ENCODE measurements at places on chromosomes 3 and 15.

GRCh38 chr3:129211772-129212171 is 28.1 kb upstream of the CNBP start:
- peak; percentile 93 for DNase-seq

GRCh38 chr3:13517253-13517977 is 31.5 kb upstream of the FBLN2 start:
- peak; percentile 86 for DNase-seq

DNA sequence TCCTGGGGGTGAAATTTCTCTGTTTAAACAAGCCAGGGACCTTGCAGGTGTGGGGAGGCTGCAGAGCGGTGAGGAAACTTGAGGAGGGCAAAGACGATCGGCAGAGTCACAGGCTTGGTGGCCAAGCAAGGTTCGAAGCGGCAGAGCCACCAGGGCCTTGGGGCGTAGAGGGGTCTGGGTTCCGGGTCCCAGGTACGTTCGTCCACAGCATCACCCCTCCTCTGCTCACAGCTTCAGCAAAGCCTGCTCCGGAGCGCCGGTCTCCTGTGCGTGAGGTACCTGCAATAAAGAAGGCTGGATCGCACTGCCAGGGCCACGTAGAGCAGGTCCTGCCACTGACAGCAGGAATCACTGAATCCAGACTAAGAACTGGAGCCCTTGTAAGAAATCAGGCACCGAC is 66.8 kb upstream of the PCSK6 start:
- peak; percentile 77 for DNase-seq

DNA sequence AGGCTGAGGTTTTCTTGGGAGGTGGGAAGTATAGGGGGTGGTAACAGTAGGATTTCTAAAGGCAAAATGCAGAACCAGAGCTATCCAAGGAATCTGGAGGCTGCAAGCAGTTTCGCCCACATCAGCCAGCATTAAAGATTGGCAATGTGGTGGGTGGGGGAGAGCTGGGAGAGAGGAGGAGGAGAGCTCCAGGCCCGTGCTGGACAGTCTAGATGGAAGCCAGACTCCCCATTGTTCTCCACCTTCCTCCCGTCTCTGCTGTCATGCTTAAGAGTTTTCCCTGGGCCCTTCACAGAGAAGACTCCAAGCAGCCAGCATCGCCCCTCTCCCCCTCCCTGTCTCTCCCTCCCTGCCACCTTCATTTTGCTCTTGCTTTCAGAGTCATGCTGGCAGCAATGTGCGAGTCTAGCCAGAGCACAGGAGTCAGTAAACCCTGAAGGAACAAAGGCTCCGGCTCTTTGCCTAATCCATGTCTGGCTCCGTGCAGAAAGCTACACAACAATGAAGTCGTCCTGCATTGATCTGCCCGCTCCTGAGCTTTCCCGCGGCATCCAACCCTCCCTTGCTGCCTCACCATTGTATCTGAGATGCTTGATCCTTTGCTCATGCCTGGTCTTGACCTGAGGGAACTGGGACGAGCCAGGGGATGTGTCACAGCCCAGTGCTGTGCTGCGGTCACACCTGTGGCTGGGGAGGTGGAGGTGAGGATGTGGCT is 282.9 kb downstream of the NTRK3 start:
- DNase-seq, result no peak

DNA sequence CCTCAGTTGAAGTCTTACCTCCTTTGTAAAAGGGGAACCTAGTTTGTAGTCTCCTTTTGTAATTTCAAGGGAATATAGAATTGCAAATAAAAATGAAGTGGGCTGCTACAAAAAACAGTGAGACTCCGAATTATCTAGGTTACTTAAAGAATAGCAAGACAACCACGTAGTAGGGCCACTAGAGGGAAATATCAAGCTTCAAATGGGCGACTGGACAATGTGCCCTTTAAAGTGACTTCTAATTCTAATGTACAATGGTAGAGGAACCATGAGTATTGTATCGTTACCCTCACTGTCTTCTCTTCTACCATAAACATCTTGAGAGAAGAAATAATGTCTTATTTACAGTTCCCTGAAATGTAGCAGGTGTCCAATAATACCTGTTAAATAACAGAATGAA is 56.3 kb downstream of the TP63 start:
- no peak for DNase-seq

DNA sequence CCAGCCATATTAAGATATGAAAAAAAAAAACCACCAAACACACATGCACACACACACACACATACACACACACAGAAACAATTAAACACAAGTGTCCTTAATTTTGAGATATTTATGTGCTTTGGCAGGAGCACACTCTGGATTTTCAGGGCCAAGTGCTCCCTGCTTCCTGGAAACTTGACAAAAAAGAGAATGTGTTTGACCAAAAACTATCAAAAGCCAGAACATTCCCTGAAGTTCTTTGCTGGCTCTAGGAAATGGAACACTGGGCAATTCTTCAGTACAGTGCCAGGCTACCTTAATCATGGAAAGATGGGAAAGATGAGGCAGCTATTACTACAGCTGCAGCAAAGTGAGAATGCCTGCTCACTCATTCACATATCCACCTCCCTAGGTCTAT is 44.6 kb downstream of the P3H2 start:
- no peak for DNase-seq

DNA sequence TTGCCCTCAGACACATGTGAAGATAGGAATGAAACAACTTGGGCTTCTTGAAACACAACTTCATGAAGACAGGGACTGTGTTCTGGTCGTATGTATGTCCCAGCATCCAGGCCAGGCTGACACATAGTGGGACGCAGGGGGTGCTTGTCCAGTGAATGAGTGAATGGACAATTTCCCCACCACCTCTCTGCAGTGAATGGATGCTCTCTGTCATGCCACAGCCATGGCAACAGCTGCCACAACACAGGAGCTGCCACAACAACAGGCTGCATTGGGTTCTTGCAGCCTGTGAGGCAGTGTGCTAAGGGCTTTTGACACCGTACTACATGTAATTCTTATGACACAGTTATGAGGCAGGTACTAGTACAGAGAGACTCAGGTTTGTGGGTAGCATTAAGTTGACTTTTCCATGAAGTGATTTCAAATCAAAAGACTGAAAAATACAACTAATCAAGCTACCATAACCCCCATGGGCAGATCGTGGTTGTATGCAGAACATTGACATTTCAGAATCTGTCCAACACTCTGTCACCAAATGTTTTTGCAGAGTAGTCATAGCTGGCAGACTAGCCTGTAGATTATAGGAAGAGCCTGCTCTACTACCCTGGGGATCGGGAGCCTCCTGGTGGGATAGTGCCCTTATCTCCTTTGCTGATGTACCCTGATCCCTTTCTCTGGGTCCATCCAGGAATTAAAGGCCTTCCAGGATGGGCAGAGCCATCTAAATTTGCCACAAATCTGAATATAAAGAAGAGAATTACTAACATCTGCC is 40.8 kb downstream of the CLSTN2 start:
- DNase-seq, result no peak

- peak; percentile 9 for DNase-seq
Measured at GRCh38 chr3:42733501-42734262, 31.1 kb upstream of the HHATL start.

DNA sequence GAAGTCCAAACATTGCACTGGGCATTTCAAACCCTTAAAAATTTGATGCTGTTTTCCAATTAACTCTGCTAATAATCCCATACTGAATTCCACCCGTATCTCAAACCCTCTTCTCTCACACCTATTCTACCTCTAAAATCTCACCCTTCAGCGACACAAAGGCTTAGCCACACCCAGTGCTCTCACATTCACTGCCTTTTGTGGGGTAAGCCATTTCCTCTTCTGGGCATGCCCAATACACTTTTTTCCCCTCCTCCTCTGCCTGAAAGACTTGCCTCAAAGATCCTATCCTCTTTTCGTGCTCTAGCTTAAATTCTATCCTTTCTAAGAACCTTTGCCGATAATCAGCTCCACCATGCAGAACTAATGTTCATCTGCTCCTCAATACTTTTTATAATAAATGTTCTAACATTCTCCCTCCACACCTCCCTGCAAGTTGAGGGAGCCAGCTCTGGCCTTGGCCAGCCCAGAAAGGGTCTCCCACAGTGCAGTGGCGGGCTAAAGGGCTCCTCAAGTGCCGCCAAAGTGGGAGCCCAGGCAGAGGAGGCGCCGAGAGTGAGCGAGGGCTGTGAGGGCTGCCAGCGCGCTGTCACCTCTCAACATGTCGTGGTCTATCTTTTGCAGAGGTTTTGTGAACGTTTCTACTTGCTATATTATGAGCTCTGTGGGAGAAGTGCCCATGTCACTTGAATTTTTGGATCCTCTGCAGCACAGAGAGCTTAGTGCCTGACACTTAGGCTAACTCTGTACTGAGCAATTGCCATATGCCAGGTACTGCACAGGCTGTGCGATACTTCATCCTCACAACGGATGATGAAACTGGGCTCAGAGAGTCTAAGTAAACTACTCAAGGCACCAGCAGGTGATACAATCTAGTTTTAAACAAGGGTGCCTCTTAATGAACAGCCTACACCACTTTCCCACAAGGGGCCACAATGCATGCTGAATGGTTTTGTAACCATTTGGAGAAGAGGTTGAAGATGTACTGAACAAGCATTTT is 53.6 kb upstream of the BCL6 start:
- no peak for DNase-seq

DNA sequence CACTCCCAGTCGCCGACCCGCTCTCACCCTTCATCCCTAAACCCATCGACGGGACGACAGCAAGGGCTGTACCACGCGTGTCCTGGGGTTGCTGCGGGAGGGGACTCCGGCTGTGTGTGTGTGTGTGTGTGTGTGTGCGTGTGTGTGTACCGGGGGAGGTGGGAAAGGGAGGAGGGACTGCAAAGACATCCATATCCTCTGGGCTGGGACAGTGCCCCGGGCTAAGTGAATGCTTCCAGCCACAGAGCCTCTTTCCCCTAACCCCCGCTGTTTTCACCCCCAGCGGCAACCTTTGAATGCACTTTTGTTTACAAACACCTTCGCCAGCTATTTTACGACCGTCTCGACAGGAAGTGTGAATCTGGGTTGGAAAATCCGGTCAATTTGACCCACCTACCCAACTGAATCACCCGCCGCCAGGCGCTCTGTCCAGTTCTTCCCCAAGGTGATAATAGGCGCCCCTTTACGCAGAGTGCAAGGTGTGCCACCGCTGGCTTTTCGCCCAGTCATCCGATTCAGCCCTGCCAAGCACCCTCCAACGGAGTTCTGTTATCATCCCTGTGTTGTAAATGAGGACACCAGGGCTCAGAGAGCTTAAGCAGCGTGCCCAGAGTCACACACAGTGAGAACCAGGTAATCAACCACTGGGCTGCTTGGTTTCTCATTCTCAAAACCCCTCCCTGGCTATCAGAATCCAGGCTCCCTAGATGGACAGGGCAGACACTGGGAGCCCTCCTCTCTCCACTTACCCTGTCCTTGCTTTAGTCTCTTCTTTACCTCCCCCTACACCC is 739 bp upstream of the AMOTL2 start:
- DNase-seq, result no peak

- DNase-seq, result no peak
Measured at GRCh38 chr15:88647351-88648105, 8.7 kb downstream of the ISG20 start.

DNA sequence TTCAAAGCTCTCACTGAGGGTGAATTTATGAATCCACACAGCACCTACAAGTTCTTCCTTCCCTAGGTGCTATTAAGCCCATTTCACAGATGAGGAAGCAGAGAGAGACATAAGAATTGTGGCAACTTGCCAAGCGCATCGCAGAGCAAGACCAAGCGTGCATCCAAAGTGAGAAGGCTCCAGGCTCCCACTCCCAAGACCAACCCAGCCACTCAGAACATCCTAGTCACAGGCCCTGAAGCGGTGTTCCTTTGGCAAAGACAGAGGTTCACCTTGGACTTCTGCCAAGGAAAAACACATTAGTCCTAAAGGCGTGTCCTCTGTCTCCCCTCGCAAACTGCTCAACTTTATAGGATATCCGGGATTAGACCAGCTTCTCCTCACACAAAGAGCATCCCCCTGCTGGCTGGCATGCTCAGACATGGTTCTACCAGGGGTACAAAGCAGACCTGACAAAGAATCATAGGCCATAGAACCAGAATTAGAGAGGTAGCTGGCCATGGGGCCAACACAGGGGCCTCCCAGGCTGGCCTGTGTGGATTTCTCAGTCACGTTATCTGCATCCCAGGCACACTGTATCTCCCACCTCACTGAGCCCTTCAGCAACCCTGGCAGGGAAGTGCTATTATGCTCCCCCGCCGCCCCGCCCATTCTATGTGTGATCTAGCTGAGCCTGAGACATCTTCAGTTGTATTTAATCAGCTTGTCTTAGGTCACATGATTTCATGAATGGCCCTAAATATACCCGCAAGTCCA is 160.2 kb downstream of the FOXP1 start:
- peak; percentile 55 for DNase-seq

- no peak for DNase-seq
Measured at GRCh38 chr3:37824954-37825328, 36.7 kb upstream of the CTDSPL start.

GRCh38 chr3:186526256-186526606 is 17.9 kb downstream of the CRYGS start:
- DNase-seq, result no peak

DNA sequence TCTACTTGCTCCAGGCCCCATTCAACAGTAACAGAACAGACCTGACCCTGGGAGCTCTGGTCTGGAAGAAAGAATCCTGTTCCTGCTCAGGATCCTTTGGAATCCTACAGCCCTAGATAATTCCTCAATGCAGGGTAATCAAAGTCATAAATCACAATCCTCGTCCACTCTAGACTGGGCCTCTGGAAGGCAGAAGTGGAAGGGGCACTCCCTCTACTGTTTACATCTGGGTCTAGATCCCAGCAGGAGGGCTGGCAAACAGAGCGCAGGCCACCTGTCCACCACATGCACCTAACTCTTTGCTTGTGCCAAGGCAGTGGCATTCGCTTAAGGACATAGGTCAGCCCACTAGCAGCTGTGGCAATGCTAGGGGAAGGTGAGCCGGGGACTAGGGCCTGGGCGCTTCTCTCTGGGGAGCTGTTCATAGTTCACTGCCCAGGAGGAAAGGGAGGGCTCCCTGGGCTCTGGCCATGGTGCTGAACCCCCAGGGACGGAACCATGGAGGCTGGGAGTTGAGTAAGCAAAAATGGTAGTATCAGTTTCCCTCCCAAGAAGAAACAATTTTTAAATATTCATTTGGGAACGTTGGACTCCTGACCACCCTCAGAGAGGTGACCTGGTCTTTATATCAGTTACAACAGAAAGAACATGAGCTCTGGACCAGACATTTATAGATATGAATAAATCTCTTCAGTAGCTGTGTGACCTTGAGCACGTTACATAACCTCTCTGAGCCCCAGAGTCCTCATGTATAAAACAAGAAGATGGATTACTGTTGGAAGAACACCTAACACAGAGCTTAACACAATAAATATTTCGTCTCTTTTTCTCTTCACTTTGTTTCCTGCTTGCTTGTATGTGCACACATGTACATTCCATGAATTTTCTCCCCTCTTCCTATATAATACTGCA is 90.2 kb downstream of the NTRK3 start:
- no peak for DNase-seq

GRCh38 chr3:30256474-30256873 is 349.9 kb upstream of the TGFBR2 start:
- DNase-seq, result no peak

GRCh38 chr3:148642616-148643015 is 55.1 kb upstream of the AGTR1 start:
- no peak for DNase-seq

DNA sequence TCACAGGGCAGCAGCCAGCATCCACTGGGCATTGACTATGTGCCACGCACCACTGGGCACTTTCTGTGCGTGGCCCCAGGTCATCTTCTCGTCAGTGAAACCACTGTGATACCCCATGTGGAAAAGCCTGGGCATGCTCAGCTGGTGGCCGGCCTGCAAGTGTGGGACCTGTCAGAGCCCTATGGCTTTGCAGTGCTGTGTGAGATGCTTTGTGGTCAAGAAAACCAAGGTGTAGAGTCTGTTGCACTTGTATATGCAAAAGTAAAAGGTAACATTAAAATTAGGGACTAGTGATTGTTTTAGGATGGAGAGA is 69.5 kb downstream of the PGPEP1L start:
- DNase-seq, result peak; percentile 63

GRCh38 chr3:24837601-24838000 is 343.0 kb upstream of the THRB start:
- DNase-seq, result no peak
